ENCODE measurements at places on chromosomes 4 and X. TPM values are rescaled to one million over a fixed set of nuclear protein-coding genes. Genes with fewer than 3 reads are reported as not detected.

AVPR2 gene
- not detected for total RNA-seq

DNA sequence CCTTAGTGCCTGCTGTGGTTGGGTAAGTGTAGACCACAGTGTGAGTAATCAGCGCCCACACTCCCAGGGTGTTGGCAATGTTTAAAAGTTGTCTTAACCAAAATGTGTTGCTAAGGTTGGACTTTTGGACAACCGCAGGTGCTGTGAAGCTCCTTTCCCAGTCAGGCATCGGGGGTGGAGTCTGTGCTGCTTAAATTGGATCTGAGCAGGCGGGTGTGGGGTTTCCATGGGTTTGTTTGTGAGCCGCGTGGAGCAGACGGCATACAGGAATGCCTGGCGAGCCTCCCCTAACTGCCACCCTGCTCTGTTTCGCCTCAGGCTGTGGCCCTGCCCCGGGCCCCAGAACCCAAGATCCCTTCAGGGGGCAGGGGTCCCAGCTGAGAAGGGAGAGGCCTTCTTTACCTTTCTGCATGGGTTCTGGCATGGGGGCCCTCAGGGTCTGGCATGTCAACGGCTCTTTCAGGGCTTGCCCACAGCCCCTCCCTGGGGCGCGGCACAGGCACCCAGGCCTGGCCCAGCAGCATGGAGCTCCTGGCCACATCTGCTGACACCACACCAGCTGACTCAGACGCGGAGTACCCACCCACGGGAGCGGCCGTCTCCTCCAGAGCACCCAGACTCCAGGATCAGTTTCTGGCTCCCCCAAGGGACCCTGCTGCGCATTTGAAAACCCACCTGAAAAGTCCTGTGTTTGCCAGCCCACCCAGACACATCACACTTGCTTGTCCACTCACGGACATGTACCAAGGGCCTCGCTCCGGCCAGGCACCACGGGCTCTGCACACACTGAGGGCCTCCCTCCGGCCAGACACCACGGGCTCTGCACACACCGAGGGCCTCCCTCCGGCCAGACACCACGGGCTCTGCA, 5.1 kb upstream of the SPON2 start:
- no peak for DNase-seq

DNA sequence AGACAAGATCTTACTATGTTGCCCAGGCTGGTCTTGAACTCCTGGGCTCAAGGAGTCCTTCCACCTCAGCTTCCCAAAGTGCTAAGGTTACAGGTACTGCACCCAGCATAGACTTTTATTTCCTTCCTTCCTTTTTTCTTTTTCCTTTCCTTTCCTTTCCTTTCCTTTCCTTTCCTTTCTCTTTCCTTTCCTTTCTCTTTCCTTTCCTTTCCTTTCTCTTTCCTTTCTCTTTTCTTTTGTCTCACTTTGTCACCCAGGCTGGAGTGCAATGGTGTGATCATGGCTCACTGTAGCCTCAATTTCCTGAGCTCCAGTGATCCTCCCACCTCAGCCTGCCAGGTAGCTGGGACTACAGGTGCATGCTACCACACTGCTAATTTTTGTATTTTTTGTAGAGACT, 19.4 kb downstream of the DLG3 start:
- no peak for DNase-seq

GRCh38 chrX:7399373-7399772, 251.4 kb upstream of the PUDP start:
- DNase-seq: no peak

Measured in activated naive CD8-positive, alpha-beta T cell treated with anti-CD3 and anti-CD28 coated beads for 36 hours (primary cell).